ENCODE measurements at places on chromosomes 12 and 14.

DNA sequence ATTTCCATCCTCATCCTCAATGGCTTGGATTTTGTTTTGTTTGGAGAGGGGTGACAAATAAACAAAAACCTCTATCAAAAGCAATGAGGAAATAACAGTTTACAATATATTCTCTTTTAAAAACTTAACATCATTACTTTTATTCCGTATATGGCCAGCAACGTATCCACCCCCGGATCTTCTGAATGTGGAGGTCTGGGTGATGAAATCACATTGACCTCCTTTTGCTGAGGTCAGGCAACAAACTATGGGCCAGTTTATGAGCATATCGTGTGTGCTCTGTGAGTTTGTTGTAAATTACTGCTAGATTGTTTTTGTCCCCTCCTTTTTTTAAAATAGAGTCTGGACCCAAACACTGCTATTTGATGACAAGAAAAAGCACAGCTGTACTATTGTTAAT lies 178.1 kb downstream of the BCAT1 start:
- DNase-seq = no peak

- no peak for DNase-seq
These were observed 20.7 kb upstream of the PLD4 start for GRCh38 chr14:104903990-104904389.

GRCh38 chr14:77126461-77126990 lies 15.1 kb downstream of the ZDHHC22 start:
- no peak for DNase-seq

- DNase-seq = no peak
These were observed 218.5 kb downstream of the NUAK1 start for GRCh38 chr12:105920161-105920684.

DNA sequence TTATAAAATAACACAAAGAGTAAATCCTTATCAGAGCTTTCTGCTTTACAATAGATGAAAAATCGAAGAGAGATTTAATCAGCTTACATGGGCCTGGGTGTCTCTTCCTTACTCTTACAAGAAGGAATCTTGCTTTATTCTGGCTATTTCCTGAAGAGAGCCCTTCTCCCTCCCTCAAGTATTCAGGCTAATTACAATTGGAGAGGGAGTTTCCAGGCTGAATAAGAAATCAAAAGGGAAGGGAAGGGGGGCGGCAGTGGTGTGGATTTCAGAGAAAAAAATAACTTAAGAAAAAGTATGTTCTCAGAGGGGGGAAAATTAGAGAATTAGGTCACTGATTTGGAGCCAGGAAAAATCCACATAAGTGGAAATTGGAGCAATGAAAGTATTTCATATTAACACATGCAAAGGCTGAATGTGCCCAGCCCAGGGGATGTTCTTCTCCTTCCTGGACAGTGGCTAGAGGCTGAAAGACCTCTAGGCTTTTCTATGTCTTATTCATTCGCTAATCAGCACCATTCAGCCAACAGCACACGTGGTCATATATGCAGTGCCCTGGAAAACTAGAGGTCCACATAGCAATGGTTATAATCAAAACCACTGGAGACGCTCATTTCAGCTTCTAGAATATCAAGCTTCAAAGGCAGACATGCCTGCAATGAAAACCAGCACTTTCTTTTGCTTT lies 158.9 kb upstream of the BTG1 start:
- DNase-seq = no peak

GRCh38 chr12:1147821-1148220 lies 156.8 kb downstream of the ERC1 start:
- no peak for DNase-seq

GRCh38 chr12:97561619-97562290 lies 99.2 kb downstream of the RMST start:
- DNase-seq = no peak

GRCh38 chr14:29299372-29299771 lies 532.8 kb downstream of the FOXG1 start:
- DNase-seq = no peak

GRCh38 chr12:123519141-123520001 lies 14.1 kb downstream of the RILPL1 start:
- no peak for DNase-seq

- DNase-seq = no peak
These were observed 22.2 kb downstream of the COX8C start for GRCh38 chr14:93368996-93369712.

- DNase-seq = no peak
These were observed 213.2 kb upstream of the PRICKLE1 start for GRCh38 chr12:42802785-42803189.

- DNase-seq = no peak
These were observed 37.2 kb downstream of the PRKAB1 start for GRCh38 chr12:119705182-119705581.

DNA sequence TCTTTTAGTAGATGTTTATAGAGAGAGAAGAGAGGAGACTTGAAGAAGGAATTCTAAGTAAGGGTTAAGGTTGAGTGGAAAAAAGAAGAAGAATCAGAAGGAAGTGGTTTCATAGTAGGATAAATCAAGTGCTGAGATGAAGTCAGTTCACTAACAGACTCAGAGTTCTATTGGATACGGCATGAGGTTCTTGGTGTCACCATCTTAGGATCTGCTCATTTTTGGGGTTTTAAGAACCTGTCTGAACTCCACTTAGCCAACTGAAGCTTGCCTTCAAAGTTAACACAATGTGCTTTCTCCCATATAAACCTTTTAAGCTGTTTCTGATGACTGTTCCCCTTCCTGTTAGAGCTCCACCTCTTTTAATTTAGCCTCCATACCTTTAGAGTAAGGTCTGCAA lies 152.6 kb downstream of the PRKCH start:
- DNase-seq = no peak

- DNase-seq = no peak
These were observed 256.1 kb downstream of the NAV3 start for GRCh38 chr12:78086553-78087362.

GRCh38 chr12:74794522-74794921 lies 256.9 kb downstream of the ATXN7L3B start:
- no peak for DNase-seq

DNA sequence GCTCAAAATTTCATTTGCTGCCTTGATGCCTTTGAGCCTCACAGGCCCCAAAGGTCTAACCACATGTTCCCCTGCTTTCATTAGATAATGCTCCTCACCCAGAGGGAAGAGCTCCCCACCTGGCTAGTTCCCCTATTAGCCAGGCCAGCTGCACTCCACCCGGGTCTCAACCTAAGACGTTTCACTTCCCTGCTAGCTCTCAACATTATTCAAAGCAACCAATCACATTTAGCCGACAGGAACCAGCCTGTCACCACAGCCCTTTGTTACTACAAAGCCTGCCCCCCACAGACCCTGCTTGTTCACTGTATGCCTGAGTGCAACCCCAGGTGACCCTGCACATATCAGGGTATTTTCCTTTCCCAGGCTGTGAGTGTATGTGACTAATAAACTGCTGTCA lies 78.6 kb downstream of the SLC15A5 start:
- no peak for DNase-seq

- peak; percentile 56 for DNase-seq
These were observed 36.9 kb downstream of the BCL11B start for GRCh38 chr14:99234961-99235571.

- no peak for DNase-seq
These were observed 193.8 kb downstream of the SLC15A4 start for GRCh38 chr12:128629979-128630378.

DNA sequence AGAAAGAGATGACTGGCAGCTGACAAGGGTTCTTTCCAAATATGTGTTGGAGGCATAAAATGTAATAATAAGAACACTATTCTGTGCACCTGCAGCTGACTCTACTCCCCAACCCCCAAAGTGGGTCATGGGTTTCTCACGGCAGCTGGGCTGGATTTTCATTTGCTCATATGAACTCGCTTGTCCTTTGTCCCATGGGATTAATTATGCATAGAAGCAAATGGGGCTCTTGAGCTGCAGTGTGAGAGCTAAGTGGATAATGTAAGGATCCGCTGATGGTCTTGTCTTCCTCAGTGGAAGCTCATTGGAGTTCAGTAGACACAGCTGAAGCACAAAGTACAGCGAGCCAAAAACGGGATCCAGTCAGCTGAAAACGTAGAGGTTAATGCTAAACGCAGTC lies 46.3 kb downstream of the TTC8 start:
- DNase-seq = no peak

DNA sequence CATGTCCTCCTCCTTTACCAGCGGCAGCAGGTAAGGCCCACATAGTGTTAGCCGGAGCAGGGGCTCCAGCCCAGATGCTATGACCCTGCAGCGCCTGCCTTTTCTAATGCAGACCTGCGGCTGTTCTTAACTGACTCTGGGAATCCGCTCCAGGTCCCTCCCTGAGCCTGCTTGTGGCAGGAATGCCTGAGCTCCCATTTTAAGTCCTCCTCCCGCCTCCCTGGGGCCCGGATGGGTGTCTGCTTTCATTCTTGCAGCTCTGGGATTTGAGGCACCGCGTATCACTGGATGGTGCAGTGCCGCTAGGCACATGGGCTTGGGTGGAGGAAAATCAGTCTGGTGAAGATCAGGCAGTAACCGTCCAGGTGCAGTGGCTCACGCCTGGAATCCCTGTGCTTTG lies 7.6 kb downstream of the TSPAN9 start:
- no peak for DNase-seq

DNA sequence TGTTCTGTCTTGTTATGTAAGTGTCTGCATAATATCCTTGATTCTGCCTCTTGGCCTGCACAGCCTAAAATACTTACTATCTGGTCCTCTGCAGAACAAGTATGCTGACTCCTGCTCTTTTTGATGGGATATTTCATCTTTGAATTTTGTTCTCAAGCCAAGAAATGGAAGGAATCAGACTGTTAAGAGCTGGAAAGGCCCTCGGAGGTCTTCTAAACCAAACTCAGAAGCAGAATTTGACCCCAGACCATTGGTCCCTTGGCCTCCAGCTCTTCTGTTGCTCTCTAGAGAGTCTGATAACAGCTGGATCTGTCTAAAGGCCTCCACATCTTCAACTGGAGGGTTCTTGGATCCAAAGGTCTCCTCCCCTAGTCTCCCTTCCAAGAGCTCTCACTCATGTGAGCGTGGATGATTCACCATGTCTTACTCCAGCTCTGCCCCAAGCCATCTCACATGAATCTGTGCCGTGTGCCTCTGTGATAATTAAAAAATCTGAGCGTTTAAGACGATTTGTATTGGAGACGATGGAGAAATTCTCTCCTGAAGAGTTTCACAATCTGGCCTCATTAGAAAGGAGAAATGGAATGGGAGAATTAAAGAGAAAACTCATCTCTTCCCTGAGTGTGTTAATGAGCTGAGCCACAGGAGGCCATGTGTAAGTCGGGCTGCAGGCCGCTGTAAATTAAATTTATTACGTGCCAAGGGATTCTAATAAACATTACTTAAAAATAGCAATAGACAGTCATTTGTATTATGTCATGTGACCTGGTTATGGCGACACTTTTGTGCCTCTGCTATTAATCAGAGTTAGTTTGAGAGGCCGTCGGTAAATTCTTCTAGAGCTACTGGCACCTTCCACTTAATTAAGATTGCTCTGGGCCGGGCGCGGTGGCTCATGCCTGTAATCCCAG lies 15.4 kb upstream of the PRIMA1 start:
- no peak for DNase-seq

DNA sequence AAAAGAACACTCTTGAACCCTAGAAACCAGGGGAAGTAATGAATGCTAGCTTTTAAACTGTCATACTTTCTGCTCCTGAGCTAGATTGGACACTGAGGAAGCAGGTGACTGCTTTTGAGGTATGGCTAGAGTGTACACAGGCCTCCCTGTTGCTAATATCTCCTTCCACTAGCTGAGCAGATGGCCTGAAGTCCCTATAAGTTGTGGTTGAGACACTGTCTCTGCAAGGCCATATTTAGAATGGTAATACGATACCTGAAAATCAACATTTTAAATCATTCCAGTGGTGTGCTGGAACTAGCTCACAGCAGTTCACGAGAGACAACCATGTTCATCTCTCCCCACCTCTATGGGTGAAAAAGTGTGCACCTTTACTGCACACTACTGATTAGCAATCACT lies 46.4 kb upstream of the BMP4 start:
- no peak for DNase-seq

GRCh38 chr14:23018107-23018506 lies 8.2 kb upstream of the C14orf93 start:
- DNase-seq = no peak

- no peak for DNase-seq
These were observed 242.0 kb upstream of the MDGA2 start for GRCh38 chr14:47917344-47917954.

DNA sequence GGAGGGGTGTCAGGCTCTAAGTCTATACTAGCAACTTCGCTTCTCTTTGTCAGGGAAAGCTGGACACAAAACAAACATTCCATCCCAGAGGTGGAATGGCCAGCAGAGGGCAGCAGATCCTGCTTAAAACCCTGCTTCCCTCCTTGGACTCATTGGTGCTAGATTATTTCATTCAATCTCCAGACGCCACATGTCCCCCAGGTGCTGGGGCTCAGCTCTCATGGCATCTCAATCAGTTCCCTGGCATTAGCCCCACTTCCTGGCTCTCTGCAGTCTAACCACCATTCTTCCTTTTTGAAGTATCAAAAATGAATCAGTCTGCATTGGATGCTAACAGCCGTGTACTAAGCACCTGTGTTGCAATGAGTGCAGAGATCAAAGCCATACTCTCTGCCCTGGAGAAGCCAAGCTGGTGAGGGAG lies 8.1 kb upstream of the PPP1R1A start:
- DNase-seq = peak; percentile 18

DNA sequence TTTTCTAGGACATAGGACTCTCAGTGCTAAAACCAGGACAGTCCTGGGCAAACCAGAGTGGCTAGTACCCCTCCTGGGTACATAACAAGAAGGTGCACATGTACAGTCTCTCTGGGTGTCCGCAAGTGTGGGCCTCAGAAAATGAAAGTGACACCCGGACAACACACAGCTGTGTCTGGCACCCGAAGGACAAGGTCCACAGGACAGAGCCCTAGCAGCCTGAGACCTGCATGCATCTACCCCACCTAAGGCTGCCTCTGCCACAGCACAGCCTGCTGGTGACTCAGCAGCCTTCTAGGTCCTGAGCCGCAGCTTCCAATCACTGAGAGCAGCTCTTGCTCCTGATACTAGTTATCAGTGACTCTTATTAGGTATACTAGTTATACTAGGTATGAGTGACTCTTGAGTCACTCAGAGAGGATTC lies 784.1 kb upstream of the TBX3 start:
- DNase-seq = no peak

GRCh38 chr14:61640158-61641136 lies 54.9 kb upstream of the HIF1A start:
- DNase-seq = no peak

- no peak for DNase-seq
These were observed 200.2 kb upstream of the RBM19 start for GRCh38 chr12:114166362-114166761.

GRCh38 chr12:109461846-109462756 lies 15.0 kb downstream of the KCTD10 start:
- DNase-seq = no peak

DNA sequence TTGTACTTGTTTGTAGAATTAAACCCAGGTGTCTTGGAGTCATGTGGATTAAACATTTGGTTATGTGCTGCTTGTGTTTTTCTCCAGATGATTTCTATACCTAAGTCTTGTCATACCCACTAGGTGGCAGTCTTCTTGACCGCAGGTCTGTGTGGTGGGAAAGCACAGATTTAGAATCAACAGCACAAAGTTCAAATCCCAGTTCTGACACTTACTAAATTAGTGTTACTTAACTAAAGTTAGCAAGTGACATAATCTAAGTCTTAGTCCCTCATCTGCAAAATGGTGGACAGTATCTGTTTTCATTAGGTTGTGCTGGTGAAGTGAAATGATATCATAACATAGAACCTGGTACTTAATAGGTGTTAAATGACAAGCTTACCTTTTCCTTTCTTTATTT lies 151.0 kb upstream of the ARHGAP5 start:
- DNase-seq = no peak
